ENCODE measurements at places on chromosomes 12 and 14. TPM values are rescaled to one million over a fixed set of nuclear protein-coding genes. Genes with fewer than 3 reads are reported as not detected.
A peak's percentile ranks its signal among the peaks of the same experiment; 100 is the strongest.

DNA sequence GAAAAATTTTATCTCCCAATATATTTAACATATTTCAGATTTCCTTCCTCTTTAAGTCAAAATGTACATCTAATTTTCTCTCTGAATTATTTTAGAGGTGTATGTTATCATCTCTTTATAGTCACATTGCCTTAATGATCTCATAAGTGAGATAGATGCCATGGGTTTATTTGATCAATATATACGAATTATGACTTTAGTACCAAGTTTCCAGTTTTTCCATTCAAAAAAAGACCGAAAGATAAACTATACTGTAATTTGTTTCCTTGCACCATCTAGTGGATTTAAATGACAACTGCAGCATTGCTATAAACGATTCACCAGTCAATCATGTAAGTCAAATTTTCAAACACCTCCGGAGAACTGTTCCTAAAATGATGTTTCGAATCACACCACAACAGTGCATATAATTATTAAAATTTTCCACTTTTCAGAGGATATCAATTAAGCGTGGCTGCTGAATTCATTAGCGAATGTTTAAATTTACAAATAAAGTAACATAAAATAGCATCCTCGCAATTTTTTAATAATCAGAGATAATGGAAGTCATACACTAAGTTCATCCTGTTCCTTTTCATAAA lies 419 bp upstream of the ATXN7L3B start:
- H3K27me3 ChIP-seq: no peaks in the 10 kb centered on the region
- peak overlapping the region; percentile 88 for H3K4me3 ChIP-seq
- H3K36me3 ChIP-seq: peaks cover 14% of the 10 kb centered on the region
- H3K4me1 ChIP-seq: peaks cover 16% of the 10 kb centered on the region
- peak; percentile 81 for DNase-seq

- H3K27ac ChIP-seq: no peak overlapping the region
- DNase-seq: no peak
- no peaks in the 10 kb centered on the region for H3K4me1 ChIP-seq
- no peak overlapping the region for H3K4me3 ChIP-seq
- no peaks in the 10 kb centered on the region for H3K36me3 ChIP-seq
Observed at GRCh38 chr14:22177870-22178269, 411.2 kb downstream of the DAD1 start.

DIO3 gene
- total RNA-seq: not detected

DNA sequence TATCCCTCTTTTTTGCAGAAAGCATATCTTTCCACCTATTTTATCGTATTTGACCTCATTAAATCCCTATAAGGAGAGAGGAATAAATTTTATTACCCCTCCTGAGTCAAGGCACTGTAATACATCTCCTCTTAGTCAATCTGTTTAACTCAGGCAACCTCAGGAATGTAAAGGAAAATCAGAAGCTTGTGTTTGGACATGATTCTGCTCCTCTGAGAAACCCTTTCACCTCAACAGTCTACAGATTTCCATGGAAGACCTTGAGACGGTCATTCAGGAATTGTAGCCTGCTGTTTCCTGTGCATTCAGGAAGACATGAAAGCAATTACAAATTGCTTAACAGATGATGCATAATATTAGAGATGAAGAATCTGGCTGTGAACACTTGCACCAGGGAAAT lies 360.8 kb downstream of the PAWR start:
- no peak overlapping the region for H3K27ac ChIP-seq
- H3K27me3 ChIP-seq: no peaks in the 10 kb centered on the region
- H3K4me1 ChIP-seq: peaks cover 3% of the 10 kb centered on the region
- H3K4me3 ChIP-seq: no peak overlapping the region
- no peak for DNase-seq

DNA sequence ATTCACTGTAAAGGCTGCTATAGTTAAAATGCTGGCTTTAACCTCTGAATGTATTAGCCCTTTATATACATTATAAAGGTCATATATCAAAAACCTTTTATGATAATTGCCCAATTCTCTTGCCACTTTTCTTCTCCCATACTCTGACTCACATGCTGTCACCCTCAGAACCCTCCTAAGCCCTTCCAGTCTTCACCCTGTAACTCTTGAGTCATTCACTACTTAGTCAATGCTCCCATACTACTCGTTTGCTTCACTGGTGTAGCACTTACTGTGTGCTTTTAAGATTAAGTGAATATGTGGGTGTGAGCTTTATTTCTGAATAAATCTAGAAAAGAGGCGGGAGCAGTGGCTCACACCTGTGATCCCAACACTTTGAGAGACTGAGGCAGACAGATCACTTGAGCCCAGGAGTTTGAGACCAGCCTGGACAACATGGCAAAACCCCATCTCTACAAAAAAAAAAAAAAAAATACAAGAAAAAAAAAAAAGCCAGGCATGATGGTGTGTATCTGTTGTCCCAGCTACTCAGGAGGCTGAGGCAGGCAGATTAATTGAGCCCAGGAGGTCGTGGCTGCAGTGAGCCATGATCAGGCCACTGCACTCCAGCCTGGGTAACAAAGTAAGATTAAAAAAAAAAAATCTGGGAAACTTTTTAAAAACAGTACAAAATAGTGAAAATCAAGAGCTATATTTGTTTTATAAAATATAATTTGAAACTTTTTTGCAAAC lies 37.6 kb downstream of the SPATA7 start:
- no peak overlapping the region for H3K27ac ChIP-seq
- H3K27me3 ChIP-seq: no peaks in the 10 kb centered on the region
- DNase-seq: no peak
- H3K4me1 ChIP-seq: no peaks in the 10 kb centered on the region
- H3K4me3 ChIP-seq: no peak overlapping the region

DNA sequence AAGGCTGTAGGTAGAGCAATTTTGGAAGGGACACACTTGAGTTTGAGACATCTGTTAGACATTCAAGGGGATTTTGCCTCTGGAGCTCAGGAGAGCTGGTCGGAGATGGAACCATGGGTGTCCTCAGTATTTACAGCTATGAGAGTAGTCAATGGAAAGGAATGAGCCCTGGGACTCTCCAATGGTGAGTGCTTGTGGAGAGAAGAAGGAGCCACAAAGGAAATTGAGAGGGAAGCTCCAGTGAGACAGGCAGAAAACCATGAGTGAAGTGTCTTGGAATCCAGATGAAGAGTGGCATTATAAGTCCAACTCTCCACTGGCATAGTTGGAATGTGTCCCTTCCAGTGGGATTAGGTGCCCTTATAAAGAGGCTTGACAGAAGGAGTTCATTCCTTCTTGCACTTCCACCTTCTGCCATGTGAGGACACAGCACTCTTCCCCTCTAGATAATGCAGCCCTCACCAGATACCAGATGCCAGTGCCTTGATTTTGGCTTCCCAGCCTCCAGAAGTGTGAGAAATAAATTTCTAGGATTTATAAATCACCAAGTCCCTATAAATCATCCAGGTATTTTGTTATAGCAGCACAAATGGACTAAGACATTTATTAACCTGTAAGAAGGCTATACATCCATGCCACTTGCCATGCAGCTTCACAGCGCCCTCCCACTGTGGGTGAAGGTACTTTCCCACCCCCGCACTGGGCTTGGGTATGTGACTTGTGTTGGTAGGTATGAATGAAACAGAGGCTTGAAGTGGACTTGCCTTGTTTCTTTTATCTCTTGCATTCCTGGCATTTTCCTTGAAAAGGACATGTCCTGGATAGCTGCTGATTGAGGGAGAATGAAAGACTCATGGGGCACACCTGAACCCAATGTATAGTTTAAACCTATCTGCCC lies 27.3 kb downstream of the LLPH start:
- H3K4me3 ChIP-seq: no peak overlapping the region
- no peaks in the 10 kb centered on the region for H3K27me3 ChIP-seq
- no peak overlapping the region for H3K27ac ChIP-seq
- peaks cover 39% of the 10 kb centered on the region for H3K4me1 ChIP-seq
- no peak for DNase-seq
- no peaks in the 10 kb centered on the region for H3K36me3 ChIP-seq

DNA sequence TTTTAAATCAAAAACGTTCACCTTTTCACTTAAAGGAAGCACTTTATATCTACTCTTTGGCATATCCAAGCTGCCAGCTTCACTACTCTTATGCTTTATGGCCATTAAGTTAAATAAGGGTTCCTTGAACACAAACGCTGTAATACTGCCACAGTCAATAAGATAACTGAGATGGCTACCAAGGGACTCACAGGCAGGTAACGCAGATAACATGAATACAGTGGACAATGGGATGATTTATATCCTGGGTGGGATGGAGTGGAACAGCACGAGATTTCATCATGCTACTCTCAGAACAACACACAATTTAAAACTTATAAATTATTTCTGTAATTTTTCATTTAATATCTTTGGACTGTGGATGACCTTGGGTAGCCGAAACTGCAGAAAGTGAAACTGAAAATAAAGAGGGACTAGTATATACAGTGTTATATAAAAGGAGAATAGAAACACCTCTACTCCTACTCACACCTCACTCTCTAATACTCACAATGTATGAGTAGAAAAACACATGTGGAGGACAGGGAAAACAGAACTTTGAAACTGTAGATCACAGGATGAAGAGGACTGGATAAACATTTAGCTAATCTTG lies 367.3 kb downstream of the C12orf50 start:
- H3K27me3 ChIP-seq: no peaks in the 10 kb centered on the region
- H3K4me3 ChIP-seq: no peak overlapping the region
- no peak overlapping the region for H3K27ac ChIP-seq
- H3K36me3 ChIP-seq: no peaks in the 10 kb centered on the region
- no peak for DNase-seq
- no peaks in the 10 kb centered on the region for H3K4me1 ChIP-seq

IGF1 gene
- total RNA-seq: 16.4 TPM

- H3K4me1 ChIP-seq: peaks cover 11% of the 10 kb centered on the region
- no peak overlapping the region for H3K27ac ChIP-seq
- DNase-seq: peak; percentile 65
- no peak overlapping the region for H3K4me3 ChIP-seq
- no peaks in the 10 kb centered on the region for H3K36me3 ChIP-seq
Observed at GRCh38 chr12:109291521-109292341, 17.4 kb downstream of the FOXN4 start.

DNA sequence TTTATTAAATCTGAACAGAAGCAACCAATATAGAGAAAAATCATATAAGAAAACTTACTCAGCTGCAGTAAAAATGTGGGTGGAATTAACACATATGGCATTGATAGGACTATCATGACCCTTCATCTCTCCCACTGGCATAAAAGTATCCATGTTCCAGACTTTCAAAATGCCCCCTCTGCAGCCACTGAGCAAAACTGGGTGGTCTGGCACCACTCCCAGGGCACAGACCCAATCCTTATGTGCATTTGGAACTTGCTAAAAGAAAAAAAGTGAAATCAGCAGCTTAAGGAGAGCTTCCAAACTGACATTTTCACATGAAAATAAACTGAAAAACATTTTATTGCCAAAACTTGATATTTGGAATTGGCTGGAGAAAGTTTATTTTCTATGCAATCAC lies 141.5 kb downstream of the KIF21A start:
- H3K27ac ChIP-seq: no peak overlapping the region
- DNase-seq: no peak
- no peak overlapping the region for H3K4me3 ChIP-seq
- no peaks in the 10 kb centered on the region for H3K4me1 ChIP-seq
- H3K36me3 ChIP-seq: no peaks in the 10 kb centered on the region
- H3K27me3 ChIP-seq: no peaks in the 10 kb centered on the region

DNA sequence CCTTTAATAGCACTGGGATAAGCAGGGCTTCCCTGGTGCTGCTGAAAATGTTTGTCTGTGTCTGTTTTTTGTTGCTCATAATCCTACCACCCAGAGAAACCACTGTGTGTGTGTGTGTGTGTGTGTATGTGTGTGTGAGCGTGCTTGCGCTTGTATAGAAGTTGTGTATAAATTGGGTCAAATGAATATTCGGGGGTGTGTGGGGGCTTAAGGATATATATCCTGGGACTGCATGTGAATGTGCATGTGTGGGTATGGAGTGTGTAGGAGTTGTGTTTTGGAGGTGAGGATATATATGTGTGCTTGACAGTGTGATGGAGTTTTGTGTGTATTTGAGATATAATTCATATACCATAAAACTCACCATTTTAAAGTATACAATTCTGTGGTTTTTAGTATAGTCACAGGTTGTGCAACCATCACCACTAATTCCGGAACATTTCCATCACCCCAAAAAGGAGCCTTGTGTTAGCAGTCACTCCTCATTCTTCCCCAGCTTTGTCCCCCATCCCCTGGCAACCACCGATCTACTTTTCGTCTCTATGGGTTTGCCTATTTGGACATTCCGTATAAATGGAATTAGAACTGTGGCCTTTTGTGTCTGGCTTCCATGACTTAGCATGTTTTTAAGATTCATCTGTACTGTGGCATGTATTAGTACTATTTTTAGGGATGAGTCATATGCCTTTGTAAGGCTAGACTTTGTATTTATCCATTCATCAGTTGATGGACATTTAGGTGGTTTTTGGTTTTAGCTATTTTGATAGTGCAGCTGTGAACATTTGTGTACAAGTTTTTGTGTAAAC lies 25.6 kb downstream of the TCTN1 start:
- no peaks in the 10 kb centered on the region for H3K27me3 ChIP-seq
- DNase-seq: peak; percentile 31
- no peak overlapping the region for H3K4me3 ChIP-seq
- peaks cover 46% of the 10 kb centered on the region for H3K4me1 ChIP-seq
- H3K27ac ChIP-seq: no peak overlapping the region

GRCh38 chr12:94779485-94779884 lies 129.1 kb upstream of the TMCC3 start:
- no peak overlapping the region for H3K4me3 ChIP-seq
- no peaks in the 10 kb centered on the region for H3K27me3 ChIP-seq
- H3K27ac ChIP-seq: no peak overlapping the region
- peaks cover 6% of the 10 kb centered on the region for H3K4me1 ChIP-seq
- no peaks in the 10 kb centered on the region for H3K36me3 ChIP-seq

PPP4R4 gene
- total RNA-seq: 1.2 TPM

DNA sequence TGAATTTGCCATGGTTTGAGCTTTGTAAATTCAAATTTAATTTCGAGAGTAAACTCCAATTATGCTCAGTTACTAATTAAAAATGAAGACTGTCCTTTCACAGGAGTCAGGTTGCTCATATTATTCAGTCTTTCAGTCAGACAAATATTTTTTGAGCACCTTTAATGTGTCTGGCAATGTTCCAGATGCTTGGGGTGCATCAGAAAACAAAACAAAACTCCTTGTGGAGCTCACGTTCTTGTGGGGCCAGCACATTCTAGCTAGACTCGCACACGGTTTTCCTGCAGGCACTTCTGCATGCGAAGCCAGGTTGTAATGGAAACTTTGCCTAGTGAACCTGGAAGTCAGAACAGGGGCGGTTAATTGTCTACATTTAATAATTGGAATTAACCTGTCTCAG lies 64.0 kb upstream of the ATF1 start:
- no peak overlapping the region for H3K27ac ChIP-seq
- no peak for DNase-seq
- H3K4me1 ChIP-seq: peaks cover 4% of the 10 kb centered on the region
- H3K36me3 ChIP-seq: peaks cover 46% of the 10 kb centered on the region
- no peaks in the 10 kb centered on the region for H3K27me3 ChIP-seq

CDKN3 gene
- total RNA-seq: 112 TPM

GRCh38 chr12:108403952-108404351 lies 64.8 kb upstream of the CMKLR1 start:
- no peak overlapping the region for H3K4me3 ChIP-seq
- H3K27me3 ChIP-seq: peaks cover 4% of the 10 kb centered on the region
- H3K27ac ChIP-seq: no peak overlapping the region
- no peaks in the 10 kb centered on the region for H3K36me3 ChIP-seq

SLC6A13 gene
- total RNA-seq: not detected
